Daoy (cell line): ENCODE measurements at places on chromosomes 6 and 20. TPM values are rescaled to one million over a fixed set of nuclear protein-coding genes. Genes with fewer than 3 reads are reported as not detected.
A peak's percentile ranks its signal among the peaks of the same experiment; 100 is the strongest.

Gene CCDC170
- total RNA-seq = not detected in 2 replicates

Gene LTV1
- total RNA-seq = 85.2 and 102 TPM in 2 replicates

DNA sequence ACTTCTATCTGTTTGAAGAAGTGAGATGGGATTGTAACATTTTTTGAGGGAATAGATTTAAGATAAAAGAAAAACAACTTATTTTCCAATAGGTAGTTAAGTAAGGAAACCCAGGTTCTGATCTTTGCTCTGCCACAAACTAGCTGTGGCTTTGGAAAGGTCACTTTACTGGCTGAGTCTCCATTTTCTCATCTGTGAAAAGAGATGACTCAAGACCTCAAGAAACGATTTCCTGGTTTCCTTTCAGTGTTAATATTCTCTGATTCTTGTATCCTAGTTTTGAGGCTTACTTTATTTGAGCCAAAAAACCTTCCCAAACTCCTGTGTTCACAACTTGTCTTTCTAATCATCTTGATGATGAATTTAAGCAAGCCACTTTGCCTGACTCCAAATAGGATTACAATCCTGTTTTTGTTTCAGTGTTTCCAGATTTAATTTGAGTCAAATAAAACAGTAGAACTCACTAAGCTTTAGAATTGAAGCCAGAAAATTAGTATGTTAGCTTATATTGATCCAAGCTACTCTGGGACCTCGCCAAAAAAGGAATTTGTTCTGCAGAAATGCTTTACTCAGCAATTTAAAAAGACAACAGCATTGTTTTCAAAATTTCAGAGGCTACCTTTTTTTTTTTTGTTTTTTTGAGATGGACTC is 51.1 kb downstream of the ENPP1 start:
- DNase-seq = peak; percentile 40

- no peak for DNase-seq
These were observed 125.2 kb downstream of the TAF4 start for GRCh38 chr20:61940491-61940890.

DNA sequence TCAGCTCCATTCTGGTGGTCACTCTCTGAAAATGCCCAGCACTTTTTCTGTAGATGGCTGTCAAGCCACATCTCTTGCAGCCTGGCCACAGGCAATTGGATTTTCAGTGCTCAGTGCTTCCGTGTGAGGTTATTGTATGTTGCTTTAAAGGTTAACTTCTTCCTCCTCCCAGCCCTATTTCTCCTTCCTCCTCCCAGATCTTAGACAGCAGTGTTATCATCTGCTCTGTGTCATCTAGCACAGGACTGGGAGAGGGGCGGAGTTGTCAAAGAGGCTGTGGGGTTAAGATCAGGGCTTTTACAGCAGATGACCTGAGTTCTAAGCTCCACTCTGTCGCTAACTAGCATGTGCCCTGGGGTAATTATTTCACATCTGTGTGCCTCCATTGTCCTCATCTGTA is 129.0 kb downstream of the PHACTR3 start:
- DNase-seq = no peak

DNA sequence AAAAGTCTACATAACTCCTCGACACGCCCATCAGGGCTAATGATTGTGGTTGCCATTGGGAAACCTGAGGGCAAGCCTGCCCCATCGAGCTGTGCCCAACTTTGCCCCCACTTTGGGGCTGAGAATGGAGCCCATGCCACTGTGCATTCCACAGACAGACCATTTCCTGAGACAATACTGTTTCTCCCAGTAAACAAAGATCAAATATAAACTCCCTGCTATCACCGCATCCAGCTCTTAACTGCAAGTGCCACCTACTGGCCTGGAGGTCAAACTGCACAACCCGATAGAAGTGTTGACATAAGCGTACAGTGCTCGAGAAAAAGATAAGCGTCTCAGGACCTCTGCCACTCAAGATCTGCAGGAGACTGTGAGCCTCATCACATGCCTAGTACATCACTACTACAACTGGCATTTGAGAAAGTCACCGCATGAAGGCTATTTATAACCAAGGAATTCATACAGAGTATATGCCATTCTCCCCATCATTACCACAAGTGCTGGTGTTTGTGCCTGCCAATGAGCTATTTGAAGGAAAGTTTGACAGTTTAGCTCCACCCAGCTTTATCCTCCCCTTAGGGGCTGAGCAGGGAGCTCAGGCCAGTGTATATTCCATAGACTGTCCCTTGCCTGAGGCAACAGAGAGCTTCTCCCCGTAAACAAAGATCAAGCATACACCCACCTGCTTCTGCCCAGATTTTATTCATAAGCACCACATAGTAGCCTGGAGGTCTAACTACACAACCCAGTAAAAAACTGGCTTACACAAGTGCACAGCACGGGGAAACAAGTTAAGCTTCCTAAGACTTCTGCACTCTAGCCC is 4.5 kb upstream of the DEFB126 start:
- no peak for DNase-seq
